Activated naive CD4-positive, alpha-beta T cell (primary cell): ENCODE measurements at places on chromosomes 1 and 21.

DNA sequence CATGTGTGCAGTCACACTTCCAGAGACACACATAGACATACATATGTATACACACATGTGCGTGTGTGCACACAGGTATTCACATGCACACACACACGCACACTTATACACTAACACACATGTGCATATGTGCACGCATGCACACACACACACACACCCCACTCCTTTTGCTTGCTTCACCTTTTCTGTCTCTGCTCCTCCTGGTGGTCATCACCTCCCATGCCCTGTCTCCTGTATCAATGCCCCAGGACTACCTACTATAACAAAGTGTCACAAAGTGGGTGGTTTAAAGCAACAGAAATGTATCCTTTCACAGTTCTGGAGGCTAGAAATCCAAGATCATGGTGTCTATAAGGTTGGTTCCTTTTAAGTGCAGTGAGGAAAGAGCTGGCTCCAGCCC lies 27.4 kb downstream of the ETS2 start:
- DNase-seq, result no peak

GRCh38 chr1:212010004-212010403 lies 25.4 kb downstream of the INTS7 start:
- no peak for DNase-seq

DNA sequence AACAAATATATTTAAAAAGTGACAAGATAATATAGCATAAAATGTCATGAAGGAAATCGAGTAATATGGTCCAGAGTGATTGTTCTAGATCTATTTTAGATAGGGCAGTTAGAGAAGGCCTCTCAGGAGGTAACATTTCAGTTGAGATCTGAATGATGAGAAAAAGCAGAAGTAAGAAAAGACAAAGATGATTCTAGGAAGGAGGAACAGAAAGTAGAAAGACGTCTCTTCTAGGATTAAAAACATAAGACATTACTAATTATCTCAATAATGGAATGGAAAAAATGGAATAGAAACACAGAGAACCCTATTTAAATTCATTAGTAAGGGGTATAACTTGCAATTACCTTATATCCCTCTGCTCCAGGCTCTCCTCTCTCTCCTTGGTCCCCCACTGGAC lies 130.0 kb upstream of the ZNHIT6 start:
- DNase-seq, result no peak

DNA sequence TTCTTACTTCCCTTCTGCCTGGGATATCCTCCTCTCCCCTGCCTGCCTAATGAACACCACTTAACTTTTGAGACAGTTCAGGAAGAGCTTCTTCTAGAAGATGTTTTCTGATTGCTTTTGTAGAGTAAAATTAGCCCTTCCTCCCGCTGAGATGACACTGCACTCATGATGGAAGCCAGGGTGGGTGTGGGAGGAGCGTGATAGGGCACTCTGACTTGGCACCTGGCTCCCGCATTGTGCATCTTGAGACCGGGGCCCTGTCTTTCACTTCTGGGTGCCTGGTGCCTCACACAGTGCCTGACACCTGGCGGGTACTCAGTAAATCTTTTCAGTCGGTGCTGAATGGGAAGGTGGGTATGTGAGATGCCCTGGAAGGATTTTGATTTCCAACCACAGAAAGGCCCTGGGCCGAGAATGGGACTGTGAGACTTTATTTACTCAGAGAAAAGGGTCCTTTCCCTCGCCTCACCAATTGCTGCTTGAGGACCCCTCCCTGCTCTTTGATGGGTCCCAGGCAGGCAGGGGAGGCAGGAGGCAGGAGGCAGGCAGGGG lies 6.8 kb downstream of the THEM5 start:
- no peak for DNase-seq

DNA sequence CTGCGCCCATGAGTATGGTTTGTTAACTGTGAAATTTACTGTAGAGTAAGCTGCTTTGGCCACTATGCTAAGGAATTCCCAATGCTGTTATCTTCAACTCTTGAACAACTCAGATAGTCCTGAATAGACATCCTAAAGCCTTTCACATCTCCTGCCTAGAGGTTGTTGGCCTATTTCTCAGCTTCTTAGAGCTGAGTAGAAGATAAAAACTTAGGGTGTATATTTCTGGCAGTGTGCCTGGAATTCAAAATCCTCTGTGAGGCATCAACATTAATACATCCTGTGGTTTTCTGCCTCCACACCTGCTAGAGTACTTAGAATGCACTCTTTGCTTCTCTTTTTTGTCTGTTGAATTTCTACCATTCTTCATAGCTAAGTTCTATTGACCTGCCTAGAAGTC lies 45.8 kb upstream of the RC3H1 start:
- DNase-seq, result no peak

GRCh38 chr1:156064615-156065014 lies 3.7 kb downstream of the RAB25 start:
- no peak for DNase-seq

- DNase-seq, result no peak
These were observed 11.2 kb downstream of the EPHA10 start for GRCh38 chr1:37753473-37754321.

DNA sequence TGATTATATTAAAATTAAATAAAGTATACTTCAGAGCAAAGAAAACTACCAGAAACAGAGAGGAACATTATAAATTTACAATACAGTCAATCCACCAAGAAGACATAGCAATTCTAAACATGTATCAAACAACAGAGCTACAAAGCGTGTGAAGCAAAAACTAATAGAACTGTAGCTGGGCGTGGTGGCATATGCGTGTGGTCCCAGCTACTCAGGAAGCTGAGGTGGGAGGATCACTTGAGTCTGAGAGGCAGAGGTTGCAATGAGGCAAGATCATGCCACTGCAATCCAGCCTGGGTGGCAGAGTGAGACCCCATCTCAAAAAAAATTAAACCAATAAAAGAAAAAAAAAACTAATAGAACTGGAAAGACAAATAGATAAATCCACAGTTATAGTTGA lies 12.3 kb downstream of the CCDC185 start:
- DNase-seq, result no peak

DNA sequence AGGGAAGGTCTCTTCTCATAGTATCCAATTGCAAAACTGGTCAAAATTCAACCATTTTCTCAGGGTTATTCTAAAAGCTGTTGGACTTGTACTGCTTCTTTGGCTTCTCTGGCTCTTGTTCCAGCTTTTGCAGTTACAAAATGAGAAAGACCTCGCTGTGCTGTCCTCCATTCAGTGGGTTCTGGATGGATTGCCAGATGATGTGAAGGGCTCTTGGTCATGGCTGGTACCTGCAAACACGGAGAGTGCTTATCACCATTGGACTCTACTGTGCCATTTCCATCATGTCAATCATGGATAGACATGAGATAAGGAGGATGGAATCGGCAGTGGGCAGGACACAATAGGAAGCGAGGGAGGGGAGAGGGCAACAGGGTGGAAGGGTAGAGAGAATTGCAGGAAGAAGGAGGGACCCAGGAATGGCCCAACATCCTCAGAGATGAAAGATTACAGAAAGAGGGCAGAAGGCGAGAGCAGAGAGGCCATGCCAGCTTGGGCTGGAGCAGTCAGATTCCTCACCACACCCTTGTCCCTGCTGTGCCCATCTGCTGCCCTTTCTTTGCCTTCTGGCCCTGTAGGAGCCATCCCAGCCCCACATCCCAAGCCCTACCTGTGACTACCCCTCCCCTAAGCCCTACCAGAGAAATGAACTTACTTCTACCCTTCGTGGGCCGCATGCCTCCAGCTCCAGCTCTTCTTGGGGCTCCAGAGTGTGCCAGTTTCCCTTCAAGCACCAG lies 70.3 kb downstream of the HIVEP3 start:
- no peak for DNase-seq
